ENCODE measurements at places on chromosomes 12 and 14. TPM values are rescaled to one million over a fixed set of nuclear protein-coding genes. Genes with fewer than 3 reads are reported as not detected.

GARIN6 gene
- not detected for total RNA-seq

PIGH gene
- 17.8 TPM for total RNA-seq

E2F7 gene
- total RNA-seq, result 6.0 TPM

ADAM21 gene
- total RNA-seq, result not detected

A2M gene
- 0.08 TPM for total RNA-seq

KRT6C gene
- total RNA-seq, result not detected

DTX1 gene
- total RNA-seq, result 0.42 TPM
